Stimulated activated naive B cell treated with anti-CD40 and anti-IgM and Interleukin-4, amounts not matched to agents 10 μg/mL and 1 μg/mL and 100 μg/mL, for 72 hours (primary cell): ENCODE measurements at places on chromosomes 2 and 18.

DNA sequence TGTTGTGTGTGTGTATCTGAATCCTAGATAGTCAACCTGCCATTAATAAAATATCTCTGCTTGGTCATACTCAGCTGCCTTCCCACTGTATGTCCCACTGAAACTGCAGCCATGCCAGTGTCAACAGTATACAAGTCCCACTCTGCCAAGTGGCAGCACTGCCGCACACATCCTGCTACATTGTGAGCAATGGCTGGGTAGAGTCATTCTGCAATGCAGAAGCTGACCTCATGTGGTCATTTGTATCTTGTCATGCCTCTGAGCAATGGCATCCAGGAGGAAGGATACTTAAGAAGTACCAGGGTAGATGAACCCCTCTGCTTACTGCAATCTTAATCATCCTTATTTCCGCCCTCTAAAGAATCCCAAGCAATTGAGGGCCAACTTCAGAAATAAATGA, 302.2 kb upstream of the DDX18 start:
- no peak overlapping the region for H3K27ac ChIP-seq
- H3K4me3 ChIP-seq, result no peak overlapping the region
- no peaks in the 10 kb centered on the region for H3K36me3 ChIP-seq
- no peaks in the 10 kb centered on the region for H3K4me1 ChIP-seq
- H3K27me3 ChIP-seq, result no peaks in the 10 kb centered on the region

DNA sequence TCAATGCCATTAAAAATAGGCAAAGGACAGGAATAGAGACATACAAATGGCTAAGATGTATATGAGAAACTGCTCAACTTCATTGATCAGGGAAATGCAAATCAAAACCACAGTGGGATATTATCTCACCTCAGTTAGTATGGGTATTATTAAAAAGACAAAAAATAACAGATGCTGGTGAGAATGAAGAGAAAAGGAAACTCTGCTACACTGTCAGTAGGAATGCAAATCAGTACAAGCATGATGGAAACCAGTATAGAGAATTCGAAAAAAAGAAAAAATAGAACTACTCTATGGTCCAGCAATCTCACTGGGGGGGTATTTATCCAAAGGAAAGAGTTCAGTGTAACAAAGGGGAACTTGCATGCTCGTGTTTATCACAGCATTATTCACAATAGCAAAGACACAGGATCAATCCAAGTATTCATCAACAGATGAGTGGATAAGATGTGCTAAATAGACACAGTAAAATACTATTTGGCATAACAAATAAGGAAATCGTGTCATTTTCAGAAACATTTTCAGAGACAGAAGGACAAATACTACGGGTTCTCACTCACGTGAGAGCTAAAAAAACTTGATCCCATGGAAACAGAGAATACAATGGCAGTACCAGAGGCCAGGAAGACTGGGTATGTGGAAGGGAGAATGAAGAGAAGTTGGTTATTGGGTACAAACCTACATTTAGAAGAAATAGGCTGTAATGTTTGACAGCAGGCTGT, 60.6 kb downstream of the CCDC74A start:
- peaks cover 15% of the 10 kb centered on the region for H3K4me1 ChIP-seq
- peaks cover 31% of the 10 kb centered on the region for H3K27me3 ChIP-seq
- DNase-seq, result no peak
- no peak overlapping the region for H3K27ac ChIP-seq
- H3K4me3 ChIP-seq, result no peak overlapping the region

DNA sequence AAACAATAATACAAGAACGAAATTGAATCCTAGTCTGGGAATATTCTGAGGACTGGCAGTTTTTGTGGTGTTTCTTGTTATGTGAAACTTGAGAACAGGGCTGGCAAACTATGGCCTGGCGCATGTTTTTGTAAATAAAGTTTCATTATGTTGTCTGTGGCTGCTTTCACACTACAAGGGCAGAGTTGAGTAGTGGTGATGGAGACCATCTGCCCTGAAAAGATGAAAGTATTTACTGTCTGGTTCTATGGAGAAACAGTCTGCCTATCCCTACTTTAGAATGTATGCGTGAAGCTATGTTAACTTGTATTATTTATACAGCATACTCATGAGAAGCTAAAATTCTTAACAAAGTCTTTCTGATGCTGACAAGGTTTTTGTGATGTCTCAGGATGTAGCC, 351.9 kb downstream of the LRRTM1 start:
- H3K36me3 ChIP-seq, result no peaks in the 10 kb centered on the region
- no peaks in the 10 kb centered on the region for H3K4me1 ChIP-seq
- H3K4me3 ChIP-seq, result no peak overlapping the region
- H3K27ac ChIP-seq, result no peak overlapping the region

DNA sequence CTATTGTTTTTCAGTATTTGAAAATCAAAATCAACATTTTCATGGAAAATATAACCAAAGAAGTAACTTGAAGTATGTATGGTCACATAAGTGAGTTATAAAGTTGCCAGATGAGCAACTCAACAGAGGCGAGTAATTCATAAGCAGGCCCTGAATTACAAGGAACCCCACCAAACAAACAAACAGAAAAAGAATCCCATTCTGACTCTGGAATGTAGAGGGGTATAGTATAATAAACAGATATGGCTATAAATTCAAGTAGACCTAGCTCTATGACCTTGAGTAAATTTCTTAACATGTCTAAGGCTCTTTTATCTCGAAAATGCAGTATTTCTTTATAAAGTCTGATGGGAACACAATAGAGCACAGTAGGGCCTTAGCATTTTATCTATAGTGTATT, 4.7 kb upstream of the CDH2 start:
- no peak overlapping the region for H3K4me3 ChIP-seq
- peaks cover 23% of the 10 kb centered on the region for H3K27me3 ChIP-seq
- no peaks in the 10 kb centered on the region for H3K36me3 ChIP-seq
- no peak overlapping the region for H3K27ac ChIP-seq
- H3K4me1 ChIP-seq, result peaks cover 3% of the 10 kb centered on the region

DNA sequence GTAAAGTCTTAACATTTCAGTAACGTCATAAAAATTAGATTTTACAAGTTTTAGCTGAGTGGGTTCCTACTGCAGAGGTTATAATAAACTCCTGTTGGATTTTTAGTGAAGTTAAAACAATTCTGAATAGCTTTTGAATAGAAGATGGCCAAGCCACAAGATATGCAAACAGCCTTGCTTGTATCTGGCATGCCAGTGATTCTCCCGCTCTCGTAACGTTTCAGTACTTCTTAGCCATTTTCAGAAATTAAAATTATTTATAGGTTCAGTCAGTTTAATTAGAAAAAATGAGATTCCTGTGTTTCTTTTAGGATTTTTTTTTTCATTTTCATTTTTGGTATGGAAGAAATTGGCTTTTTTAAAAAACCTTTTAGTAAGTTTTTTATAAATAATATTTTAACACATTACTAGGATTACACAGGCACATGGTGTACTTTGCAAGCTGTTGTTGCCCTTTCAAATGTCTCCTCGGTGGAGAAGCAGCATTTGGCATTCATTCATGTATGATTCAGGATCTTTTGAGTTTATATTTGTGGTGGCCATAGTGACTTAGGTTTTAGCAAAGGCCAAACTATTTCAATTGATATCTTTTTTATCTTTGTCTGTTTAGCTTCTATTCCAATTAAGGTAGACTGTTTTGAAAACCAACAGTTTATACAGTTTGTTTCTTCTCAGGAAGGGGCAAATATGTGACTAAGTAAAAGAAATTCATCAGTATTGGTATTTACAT, 30.6 kb upstream of the RND3 start:
- no peaks in the 10 kb centered on the region for H3K4me1 ChIP-seq
- H3K36me3 ChIP-seq, result no peaks in the 10 kb centered on the region
- H3K4me3 ChIP-seq, result no peak overlapping the region
- no peaks in the 10 kb centered on the region for H3K27me3 ChIP-seq
- no peak for DNase-seq
